LHCN-M2 (cell line): ENCODE measurements at places on chromosomes 13 and 19. TPM values are rescaled to one million over a fixed set of nuclear protein-coding genes. Genes with fewer than 3 reads are reported as not detected.

The ZNF878 gene
- 0.38 and 0.46 TPM in 2 replicates for total RNA-seq

DNA sequence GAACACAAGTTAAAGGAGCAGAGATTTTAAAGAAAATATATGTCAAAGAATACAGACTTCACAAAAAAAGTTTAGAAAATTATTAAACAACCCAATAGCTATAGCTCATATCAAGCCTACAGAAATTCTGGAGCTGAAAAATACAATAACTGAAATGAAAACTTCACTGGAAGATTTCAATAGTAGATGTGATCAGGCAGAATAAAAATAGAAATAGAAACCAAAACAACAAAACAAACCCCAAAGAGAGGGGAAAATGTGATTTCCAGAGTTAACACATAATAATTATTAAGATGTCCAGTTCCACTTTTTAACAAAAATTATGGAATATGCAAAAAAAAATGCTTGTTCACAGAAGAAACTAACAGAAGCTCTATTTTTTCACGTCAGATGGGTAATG, 23.6 kb downstream of the LRRC63 start:
- DNase-seq, result no peak

The CNMD gene
- not detected in 2 replicates for total RNA-seq

DNA sequence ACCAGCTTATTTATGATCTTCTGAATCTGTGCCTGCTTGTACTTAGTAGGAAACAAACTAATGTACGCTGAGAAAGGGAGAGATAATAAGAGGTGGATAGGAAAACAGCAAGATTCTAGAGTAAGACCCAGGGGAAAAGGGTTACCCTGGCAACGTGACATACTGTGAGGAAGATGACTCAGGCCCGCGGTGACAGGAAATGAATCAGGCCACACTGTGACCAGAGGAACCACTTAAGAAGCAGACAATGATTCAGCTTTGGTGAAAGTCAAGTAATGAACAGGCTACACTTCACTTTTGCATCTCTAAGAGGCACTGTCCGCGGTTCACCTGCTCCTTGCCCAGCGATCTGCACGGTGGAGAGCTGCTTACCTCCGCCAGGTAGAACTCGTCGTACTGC, 158.2 kb downstream of the NALCN start:
- DNase-seq, result peak; percentile 96

- DNase-seq, result peak; percentile 90
Measured at GRCh38 chr13:114281351-114282040, at the start of gene UPF3A. UPF3A (plus strand) TSS chr13:114281601; CDS start chr13:114281640, 39 bp downstream.

The HSD17B14 gene
- not detected in 2 replicates for total RNA-seq

The ARGLU1 gene
- total RNA-seq, result 59.8 and 64.0 TPM in 2 replicates

The SUPT5H gene
- 74.8 and 79.0 TPM in 2 replicates for total RNA-seq

DNA sequence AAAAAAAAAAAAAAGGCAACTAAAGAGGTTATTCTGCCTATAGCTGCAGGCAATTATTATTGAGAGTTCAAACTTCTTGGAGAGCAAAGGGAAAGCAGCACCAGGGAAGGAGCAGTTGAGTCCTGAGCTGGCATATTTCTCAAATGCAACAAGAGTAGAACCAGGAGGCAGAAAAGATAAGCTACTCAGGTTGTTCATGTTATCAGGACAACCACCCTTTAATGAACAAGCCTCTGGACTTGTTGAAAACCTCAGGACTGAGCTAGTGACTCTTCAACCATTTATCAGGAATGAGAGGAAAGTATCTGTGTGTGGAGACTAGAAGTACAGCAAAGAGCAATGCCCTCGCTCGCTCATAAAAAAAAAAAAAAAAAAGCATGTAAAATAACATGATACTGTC, 183.0 kb downstream of the KCTD12 start:
- DNase-seq, result no peak
